ENCODE measurements at places on chromosomes 2 and 18.

- no peak for DNase-seq
Observed at GRCh38 chr2:189116087-189116486, 63.5 kb downstream of the COL5A2 start.

DNA sequence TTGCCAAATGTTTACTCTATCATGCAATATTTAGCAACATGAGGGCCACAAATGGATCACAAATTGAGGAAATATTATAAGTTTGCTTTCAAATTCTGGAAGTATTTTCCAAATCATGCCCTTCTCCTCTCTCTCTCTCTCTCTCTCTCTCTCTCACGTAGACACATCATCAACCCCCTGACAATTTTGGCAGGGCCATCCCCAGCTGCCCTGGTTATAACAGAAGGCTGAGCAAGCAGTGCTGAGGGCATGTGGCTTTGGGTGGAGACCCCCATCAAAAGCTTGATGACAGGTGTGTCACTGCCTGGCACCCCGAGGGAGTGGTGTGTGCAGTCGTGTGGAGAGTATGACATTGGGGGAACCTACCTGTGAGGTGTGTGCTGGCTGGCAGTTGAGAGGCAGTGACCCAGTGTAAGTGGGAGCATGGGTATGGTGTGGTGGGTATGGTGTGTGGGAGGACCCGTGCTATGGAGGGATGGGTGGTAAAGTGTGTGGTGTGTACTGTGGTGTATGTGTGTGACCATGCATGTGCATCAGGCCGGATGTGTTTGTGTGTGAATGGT, 224.5 kb downstream of the TTC32 start:
- no peak for DNase-seq

- no peak for DNase-seq
Observed at GRCh38 chr2:119431155-119431975, at the start of gene TMEM37. Gene TMEM37, plus strand, starts transcription at chr2:119431854. Its CDS starts 50 bp downstream, at chr2:119431904.

DNA sequence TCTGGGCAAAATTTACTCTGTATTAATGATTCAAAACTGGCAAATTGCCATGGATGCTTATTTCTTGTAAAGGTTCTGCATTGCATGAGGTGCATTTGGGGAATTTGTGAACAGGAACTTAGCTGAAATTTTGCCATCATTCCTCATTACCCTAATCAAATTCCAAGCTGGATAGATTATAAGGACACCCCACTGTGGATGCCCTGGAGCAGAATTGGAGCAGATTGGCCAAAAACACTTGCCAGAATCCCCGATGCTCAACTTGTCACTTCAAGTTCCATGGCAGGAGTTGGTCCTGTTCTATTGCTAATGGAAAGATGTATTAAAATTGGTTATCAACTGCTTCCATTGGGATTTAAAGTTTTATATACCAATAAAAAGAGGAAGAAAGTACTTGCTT, 237.9 kb downstream of the CCDC102B start:
- no peak for DNase-seq

DNA sequence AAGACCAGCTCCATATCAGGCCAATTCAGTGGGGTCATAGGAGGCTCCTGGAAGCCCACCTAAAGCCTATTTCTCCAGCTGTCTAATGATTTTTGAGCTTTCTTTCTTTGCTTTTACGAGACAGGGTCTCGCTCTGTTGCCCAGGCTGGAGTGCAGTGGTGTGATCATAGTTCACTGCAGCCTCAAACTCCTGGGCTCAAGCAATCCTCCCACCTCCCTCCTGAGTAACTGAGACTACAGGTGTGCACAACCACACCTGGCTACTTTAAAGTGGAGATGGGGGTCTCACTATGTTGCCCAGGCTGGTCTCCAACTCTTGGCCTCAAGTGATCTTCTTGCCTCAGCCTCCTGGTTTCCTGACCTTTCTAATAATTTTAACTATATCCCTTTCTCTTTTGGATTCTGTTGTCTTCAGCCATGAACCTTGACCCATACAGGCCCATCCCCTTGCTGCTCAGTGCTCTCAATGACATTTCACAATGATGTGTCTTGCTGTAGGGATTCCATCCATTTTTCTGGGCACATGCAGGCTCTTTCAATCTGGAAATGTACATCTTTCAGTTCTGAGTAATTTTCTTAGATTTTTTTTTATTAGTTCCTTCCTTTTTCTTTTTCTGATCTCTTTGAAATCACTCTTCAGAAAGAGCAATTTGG, 29.7 kb downstream of the GNLY start:
- DNase-seq: no peak

GRCh38 chr2:14235667-14236066, 396.9 kb upstream of the LRATD1 start:
- DNase-seq: no peak

DNA sequence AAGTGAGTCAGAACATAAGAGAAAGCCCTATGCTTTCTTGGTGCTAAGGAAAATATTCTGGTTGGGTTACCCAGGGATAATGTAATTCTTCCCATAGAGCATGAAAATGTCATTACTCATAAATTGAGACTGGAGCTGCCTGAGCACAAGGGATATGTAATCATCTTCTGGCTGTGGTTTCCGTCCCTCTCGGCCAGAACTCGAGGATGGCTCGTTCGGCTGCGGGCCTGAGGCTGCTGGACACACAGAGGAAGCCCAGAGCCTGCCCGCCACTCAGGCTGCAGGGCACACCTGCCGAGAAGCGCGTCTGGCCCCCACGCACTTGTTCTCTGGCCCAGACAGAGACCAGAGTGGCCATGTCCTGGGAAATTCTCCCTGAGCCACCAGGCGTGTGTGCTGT, 104.9 kb downstream of the ASAP2 start:
- DNase-seq: no peak

- DNase-seq: no peak
Observed at GRCh38 chr2:51289045-51289444, 257.1 kb upstream of the NRXN1 start.

DNA sequence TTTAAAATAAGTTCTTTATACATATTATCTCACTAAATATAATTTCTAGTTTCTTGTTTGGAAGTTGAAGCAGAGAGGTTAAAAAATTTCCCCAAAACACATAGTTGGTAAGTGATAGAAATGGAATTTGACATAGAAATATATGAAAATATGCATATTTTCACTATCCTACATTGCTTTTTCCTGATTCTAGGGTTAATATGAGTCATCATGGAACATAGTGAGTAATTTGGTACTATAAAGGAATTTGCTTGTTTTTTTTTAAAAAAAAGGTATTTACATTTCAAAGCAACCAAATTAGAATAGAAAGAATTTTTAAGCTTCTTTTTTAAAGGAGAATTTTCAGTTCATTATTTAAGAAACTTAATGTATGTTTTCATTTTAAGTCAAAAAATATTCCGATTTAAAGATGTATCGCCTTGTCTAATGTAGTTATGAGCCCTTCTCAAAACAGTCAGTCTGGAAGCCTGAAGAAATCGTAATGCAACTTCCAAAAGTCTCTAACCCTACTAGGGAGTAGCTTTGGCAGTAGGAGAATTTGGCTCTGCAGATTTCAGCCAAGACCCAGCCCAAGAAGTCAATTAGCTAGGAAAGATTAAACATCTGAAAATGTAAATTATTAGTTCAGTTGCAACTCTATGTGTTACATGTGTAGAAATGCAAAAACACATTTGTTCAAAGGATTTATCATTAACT, 147.3 kb downstream of the RDH14 start:
- DNase-seq: no peak

DNA sequence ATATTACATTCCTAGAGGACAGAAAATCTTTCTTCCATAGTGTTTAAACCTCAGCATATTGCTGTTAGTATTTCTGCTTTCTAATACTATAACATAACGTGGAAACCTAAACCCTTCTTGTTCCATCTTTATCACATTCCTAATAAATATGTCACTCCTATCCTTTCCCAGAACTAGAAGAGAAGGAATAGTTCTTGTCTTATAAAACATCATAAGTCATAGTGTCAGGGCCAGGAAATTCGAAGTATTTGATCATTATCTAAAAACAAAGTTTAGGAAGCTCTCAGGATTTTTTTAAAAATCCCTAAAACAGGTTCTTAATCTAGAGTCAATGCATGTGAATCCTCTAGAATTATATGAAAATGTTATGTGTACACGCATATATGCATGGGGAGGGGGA, 2.0 kb downstream of the NHEJ1 start:
- DNase-seq: no peak

GRCh38 chr2:201768918-201769317, 11.8 kb downstream of the ALS2 start:
- DNase-seq: no peak

- no peak for DNase-seq
Observed at GRCh38 chr2:32522770-32523169, 105.1 kb upstream of the TTC27 start.

DNA sequence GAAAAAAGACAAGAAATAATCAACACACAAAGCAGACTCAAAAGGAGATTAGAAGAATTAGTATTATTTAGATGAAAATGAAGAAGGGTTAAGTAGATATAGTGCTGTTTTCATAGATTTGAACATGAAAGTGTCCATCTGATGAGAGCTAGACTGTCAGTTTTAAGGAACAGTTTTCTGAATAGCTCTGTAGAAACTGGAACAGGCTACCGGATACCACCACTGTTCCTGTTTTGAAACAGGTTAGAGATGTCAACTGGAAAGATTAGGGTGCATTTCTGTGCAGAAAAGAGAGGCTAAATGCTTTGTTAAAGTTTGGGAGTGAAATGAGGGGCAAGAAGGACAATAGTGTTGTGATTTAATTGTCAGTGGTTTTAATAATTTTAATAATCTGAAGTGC, 908.8 kb downstream of the CNTNAP5 start:
- no peak for DNase-seq

DNA sequence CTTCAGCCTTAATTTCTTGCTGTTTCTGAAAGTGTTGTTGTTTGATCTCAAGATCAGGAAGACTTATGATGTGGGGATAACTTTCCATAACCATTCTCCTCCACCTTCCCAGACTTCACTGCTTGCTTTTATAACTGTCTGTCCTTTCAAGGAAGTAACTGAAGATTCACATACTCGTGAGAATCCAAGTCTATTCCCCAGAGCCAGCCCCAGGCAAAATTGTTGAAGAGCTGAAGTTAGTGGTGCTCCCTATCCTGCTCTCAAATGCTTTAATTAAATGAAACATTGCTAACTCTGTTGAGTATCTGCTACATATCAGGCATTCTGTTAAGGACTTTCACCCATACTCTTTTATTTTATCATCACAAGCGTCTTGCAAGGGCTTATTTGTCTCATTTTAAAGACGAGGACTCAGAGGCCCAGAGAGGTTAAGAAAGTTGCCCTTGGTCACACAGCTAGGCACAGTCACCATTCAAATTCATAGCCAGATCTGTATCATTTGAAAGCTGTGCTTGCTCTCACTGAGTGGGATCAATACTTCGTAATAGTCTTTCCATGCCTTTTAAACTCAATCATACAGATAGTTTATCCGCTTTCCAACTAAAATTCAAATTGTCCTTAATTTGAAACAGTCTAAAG, 189.8 kb upstream of the TCF4 start:
- DNase-seq: no peak

DNA sequence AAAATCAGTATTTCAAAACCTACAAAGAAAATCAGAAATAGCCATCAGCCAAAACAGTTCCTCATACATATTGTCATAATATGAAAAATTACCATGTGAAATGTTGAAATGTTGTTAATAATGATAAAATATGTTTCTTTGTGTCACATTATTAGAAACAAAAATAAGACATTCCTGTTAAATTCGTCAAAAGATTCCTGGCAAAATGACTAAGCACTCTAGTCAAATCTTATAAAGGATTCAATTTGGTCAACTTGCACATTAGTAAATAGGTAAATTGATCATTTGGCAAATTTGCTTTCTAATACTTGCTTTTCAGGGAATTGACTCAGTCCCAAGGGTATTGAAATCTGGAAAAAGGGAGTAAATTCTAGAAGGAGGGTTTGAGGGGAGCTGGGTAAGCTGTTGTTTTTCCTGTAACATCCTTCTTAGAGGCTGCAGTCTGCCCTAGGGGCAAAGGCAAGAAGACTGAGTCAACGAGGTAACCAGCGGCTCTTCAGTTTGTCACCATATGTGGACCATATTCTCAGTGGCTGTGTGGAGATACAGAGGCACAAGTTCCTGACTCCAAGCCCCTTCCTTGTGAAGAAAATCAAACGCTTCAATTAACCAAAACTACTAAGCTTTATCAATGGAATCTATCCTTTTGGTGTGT, 482.3 kb downstream of the TNS1 start:
- no peak for DNase-seq

GRCh38 chr2:52402128-52402527, 1365.5 kb upstream of the CHAC2 start:
- no peak for DNase-seq

DNA sequence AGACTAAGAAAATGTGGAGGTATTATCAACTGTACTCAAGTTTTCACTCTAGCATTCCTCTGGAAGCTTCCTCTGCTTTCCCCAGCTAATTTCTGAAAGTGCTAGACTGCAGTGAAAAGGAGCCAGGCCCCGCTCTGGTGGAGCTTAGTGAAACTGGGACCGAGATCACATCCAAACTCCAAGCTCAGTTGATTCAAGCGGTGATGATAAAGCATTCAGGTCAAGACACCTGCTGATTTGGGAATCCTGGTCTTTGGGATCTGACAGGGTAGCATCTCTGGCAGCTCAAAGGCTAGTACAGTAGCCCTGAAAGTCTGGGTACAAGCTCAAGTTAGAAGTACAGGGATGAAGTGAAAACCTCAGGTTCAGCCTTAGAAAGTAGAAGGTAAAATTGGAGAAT, 120.2 kb upstream of the CRIM1 start:
- no peak for DNase-seq

- DNase-seq: no peak
Observed at GRCh38 chr2:85702172-85702571, 8.0 kb downstream of the GNLY start.

GRCh38 chr2:155662224-155662623, 670.3 kb downstream of the NR4A2 start:
- DNase-seq: no peak

GRCh38 chr18:78713069-78713468, 266.5 kb upstream of the SALL3 start:
- DNase-seq: no peak

- DNase-seq: no peak
Observed at GRCh38 chr2:58419983-58420382, 178.9 kb upstream of the FANCL start.

DNA sequence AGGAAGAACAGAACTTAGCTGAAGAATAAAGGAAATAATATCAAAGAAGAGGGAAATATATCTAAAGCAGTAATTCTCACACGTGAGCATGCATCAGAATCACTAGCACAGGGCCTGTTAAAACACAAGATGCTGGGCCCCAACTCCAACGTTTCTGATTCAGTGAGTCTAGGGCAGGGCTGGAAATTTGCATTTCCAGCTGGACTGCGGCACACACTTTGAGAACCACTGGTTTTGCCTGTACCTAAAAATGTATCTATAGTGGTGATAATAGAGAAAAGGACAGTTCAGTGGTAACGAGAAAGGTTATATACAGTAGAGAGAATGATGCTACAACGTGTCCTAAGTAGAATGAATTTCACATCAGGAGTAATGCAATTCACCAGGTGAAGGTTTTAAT, 11.2 kb downstream of the REV1 start:
- no peak for DNase-seq

- DNase-seq: no peak
Observed at GRCh38 chr2:206801418-206802189, 36.2 kb downstream of the FASTKD2 start.

DNA sequence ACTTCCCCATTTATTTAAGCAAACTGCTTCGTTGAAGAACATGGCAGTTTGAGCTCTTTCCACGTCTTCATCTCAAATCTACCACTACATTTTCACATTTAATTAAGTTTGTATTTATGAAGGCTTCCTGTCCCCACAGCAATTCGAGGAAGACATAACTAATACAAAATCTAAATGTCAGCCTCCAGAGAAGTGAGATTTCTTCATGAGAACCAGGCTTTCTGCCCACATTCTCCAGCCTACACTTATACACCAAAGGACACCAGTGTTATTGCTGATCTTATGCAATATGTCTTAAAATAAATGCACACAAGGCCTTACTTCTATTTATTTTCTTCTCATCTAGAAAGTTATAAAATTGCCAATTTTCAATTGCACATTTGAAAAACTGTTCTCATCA, 1209.3 kb upstream of the FAM98A start:
- DNase-seq: no peak
